WERI-Rb-1 (cell line): ENCODE measurements at places on chromosomes 1 and 21.

GRCh38 chr1:207040181-207040533, 7.6 kb upstream of the C1orf116 start:
- no peak for DNase-seq

DNA sequence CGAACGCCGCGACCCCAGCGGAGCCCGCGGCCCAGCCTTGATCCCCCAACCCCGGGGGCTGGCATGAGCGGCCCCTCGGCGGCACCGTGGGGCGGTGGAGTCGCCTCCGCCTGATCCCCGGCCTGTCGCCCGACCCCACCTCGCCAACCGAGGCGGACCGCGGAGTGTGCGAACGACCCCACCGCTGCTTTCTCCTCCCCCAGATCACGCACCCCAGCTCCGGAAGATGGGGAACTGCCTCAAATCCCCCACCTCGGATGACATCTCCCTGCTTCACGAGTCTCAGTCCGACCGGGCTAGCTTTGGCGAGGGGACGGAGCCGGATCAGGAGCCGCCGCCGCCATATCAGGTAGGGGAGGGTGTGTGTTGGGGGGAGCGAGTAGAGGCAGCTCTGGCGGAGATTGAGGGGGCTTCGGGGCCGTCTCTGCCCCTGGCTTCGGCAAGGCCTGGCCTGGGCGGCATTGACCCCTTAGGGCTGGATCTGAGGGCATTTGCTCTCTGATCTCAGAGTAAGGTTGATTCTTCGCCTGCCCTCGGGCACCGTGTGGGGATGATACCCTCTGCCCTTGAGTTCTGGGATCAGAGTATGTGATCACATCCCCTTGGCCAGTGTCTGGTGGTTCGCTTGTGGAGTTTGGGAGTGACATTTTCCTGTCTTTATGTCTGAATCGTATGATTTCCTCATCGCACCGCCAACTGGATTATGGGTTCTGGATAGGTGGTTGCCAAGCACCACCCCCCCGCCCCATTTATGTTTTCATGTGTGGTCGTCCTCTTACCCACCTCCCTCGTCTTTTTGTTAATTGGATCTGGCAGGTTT, 668 bp downstream of the RNF11 start:
- DNase-seq: peak; percentile 54

DNA sequence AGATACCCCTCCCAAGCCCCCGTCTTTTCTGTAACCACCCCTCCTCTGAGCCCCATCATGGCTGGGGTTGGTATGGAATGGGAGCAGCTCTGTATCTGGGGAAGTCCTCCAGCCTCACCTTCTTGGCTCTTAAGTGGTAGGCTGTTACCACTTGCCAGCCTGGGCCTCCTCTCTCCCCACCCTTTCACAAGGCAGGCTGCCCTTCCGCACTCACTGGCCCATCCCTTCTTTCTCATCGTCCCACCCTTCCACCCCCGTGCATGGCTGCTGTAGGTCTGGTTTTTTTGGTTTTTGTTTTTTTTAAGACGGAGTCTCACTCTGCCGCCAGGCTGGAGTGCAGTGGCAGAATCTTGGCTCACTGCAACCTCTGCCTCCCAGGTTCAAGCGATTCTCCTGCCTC, 5.2 kb downstream of the CYB561D1 start:
- no peak for DNase-seq

- peak; percentile 6 for DNase-seq
Measured at GRCh38 chr1:1926346-1926811, 7.3 kb upstream of the TMEM52 start.

DNA sequence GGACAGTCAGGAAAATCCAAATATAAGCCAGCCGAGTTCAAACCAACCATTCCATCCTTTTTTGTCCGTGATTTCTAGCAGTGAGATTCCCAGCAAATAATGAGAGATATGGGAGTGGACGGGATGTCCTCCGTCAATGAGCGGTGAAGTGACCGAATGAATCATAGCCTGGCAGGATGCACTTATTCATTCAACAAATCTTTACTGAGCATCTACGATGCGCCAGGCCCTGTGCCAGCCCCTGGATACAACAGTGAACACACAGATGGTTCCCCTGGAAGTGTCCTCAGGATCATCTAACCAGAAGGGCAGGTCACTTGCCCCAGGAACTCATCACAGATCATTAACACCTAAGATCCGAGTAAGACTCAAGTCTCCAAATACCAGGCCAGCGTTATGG, 8.2 kb upstream of the PLEKHA6 start:
- DNase-seq: no peak

- DNase-seq: no peak
Measured at GRCh38 chr1:165696625-165697100, 1.7 kb downstream of the ALDH9A1 start.

DNA sequence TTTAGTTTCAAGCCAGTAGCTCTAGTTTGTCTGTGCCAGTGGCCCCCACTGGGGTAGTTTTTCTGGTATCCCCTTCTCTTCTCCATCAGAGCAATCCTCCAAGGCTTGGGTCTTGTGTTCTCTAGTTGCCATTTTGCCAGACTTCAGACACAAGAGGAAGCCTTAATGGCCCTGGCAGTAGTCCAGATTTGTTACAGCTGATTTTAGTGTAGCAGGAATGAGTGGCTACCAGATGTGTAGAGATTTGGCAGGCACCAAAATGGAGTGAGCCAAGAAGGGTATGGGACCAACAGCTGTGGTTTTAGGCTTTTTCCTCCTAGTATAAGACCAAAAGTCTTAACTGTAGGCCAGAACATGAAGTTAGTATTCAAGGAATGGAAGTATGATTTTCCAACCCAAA, 56.8 kb downstream of the ACP6 start:
- DNase-seq: no peak

- DNase-seq: no peak
Measured at GRCh38 chr1:217369271-217369981, 261.5 kb downstream of the GPATCH2 start.
